ENCODE measurements at places on chromosomes 7 and 10.

DNA sequence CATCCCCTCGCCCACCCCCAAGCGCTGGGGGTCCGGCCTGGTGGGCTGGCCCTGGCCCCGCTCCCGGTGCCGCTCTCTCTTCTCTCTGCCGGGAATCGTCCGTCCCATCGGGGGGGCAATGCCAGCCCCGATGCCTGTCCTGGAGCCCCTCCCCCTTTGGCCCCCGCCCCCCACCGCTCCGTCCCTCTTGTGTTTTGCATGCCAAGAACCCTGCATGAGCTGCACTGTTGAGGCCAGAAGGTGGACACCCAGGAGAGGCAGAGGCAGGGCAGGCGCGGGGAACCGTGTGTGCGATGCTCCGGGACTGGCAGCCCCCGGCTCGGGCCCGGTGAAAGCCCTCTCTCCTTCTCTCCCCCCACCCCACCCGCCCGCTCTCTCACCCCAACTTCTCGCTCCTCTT is 22.1 kb upstream of the HSPB1 start:
- no peak for DNase-seq

- no peak for DNase-seq
These were observed 44.4 kb downstream of the LRRC4 start for GRCh38 chr7:127986581-127987521.

DNA sequence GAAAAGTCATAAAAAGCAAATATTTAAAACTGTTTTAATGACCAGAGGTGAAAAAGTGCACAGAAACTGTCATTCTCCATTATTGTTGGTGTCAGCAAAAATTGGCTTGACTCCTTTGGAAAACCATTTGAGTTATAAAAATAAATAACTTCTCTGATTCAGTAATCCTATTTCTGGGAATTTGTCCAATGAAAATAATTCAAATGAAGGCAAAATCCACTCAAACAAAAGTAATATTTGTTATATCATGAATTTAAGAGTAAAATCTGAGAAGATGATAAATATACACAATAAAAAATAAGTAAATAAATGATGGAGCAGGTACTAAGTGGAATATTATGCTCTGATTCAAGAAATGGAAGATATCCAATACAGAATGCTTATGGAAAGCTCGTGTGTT is 326.6 kb upstream of the KLF6 start:
- DNase-seq, result no peak

- no peak for DNase-seq
These were observed 7.6 kb upstream of the C10orf105 start for GRCh38 chr10:71727105-71727737.

DNA sequence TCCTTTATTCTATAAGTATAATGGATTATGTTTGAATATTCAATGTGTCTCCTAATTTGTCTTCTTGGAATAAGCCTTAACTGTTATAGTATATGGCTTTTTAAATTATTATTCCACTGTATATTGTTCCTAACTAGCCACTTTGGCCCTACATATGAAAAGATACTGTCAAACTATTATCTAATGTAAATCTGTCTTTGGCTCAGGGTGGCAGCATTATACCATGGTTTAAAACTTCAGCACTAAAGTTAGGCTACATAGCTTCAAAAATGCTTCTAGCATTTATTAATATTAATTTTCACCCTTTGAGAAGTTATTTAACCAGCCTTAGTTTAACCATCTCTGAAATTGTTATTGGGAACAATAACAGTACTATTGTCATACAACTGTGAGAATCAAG is 543.1 kb upstream of the MBL2 start:
- no peak for DNase-seq

DNA sequence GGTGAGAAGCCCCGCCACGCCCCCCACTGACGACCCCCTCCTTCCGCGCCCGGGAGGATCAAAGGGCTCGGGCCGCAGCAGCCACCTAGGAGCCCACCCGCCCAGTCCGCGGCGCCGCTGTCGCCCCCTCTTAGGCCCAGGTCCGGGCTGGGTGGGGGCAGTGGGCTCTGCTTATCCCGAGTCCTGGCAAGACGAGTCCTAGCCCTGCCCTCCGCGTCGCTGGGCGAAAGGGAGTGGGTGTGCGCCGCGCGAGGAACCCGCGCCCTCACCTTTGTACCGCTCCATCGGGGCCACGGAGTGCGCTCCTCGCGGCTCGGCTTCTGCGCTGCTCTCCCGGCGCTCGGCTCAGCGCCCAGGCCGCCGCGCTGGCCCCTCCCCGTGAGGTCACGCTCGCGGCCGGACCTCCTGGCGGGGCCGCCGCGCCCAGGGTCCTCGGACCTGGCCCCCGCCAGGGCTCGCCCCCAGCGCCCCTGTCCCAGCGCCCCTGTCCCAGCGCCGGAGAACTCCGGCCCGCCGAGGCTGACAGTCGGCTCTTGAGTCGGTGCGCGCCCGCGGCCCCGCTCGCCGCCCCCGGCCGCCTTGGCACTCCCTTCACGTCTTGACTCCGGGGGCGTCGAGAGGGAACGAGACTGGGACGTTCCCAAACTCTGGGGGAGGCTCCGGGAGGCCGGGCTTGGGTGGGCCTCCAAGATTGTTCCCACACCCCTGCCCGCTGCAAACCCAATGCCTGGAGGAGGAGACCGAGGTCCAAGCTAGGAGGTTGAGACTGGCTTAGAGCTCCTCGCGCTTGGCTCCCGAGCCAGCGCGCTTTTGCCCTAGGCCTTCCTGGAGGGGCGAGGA is at the start of gene AFAP1L2:
AFAP1L2 (minus strand) TSS at position 332 of the 840 bp plus-strand sequence; CDS start at position 285, 47 bp downstream.
- DNase-seq, result no peak

GRCh38 chr10:44413416-44413815 is 28.5 kb upstream of the CXCL12 start:
- DNase-seq, result no peak

DNA sequence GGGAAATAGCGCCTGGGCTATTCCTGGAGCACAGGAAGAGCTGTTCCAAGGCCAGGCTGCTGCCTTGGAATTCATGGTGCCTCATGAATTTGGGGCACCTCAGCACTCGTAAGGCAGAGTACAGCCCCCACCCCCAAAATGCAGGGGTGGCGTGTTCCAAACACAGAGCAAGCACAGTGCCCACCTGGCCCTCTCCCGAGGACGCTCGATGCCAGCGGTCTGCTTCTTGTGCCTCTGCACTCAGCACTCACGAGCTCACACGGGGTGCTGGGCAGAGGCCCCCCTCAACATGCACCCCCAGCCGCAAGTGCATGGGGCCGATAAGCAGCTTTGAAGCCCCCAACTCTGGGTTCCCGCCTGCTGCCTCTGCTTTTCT is 60.1 kb downstream of the ZRANB1 start:
- no peak for DNase-seq

GRCh38 chr10:44458671-44459413 is 73.9 kb upstream of the CXCL12 start:
- DNase-seq, result no peak

DNA sequence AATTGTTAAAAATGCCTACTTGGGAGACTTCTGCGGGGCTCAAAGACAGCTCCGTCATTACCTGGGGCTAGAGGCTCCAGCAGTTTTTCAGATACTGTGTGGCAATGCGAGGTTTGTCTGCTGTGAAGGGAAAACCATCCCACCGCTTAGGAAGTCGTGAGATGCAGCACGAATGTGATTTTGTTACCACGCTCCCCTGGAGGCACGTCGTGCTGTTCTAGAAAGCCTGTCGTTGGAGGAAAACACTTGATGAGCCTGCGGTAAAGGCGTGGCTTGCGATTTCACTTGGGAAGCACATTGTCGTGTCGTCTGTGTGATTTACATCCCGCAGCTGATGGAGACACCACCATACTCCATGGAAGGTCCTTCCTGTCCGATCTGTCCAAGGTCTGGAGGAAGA is 39.3 kb downstream of the CAMK1D start:
- no peak for DNase-seq

DNA sequence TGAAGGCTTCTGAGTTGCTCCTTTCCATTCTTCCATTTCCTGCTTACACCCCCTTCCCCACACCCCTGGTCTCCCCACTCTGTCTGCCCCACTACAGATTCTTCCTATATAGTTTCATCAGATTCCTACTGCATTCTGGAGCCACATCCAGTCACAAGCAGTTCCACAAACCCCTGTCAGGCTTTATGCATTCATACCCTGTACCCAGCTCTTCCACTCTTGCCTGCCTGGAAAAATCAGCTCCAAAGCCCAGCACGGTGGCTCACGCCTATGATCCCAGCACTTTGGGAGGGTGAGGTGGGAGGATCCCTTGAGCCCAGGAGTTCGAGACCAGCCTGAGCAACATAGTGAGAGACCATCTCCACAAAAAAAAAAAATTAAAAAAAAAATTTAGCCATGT is 60.4 kb downstream of the C10orf67 start:
- no peak for DNase-seq

Data from stimulated activated CD4-positive, alpha-beta T cell treated with anti-CD3 and anti-CD28 coated beads, TNF-alpha, amount 100 ng/mL, for 1 hour (primary cell).